ENCODE measurements at places on chromosomes 16 and 17.

GRCh38 chr17:1315891-1316403 is 36.5 kb downstream of the TRARG1 start:
- DNase-seq = no peak

GRCh38 chr17:76998839-76999238 is 130.6 kb downstream of the MGAT5B start:
- DNase-seq = no peak

DNA sequence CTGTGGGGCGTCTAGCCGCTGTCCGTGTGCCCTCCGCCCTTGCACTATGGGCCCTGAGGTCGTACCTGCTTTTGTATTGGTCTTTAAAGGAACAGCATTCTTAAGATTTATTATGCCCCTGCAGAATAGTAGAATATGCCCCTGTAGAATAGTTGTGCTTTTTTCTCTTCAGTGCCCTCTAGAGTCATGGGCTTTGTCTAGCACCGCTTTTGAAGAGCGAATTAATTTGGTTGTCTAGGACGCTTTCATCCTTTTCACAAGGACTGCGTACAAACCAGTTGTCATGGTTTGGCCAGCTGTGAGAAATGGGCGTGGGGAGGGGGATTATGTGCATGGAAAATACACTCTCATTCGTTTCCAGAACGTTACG is 621 bp downstream of the CEP95 start:
- DNase-seq = peak; percentile 73

GRCh38 chr17:76892329-76892728 is 24.1 kb downstream of the MGAT5B start:
- no peak for DNase-seq

GRCh38 chr16:21126518-21126917 is 24.1 kb downstream of the DNAH3 start:
- DNase-seq = no peak

DNA sequence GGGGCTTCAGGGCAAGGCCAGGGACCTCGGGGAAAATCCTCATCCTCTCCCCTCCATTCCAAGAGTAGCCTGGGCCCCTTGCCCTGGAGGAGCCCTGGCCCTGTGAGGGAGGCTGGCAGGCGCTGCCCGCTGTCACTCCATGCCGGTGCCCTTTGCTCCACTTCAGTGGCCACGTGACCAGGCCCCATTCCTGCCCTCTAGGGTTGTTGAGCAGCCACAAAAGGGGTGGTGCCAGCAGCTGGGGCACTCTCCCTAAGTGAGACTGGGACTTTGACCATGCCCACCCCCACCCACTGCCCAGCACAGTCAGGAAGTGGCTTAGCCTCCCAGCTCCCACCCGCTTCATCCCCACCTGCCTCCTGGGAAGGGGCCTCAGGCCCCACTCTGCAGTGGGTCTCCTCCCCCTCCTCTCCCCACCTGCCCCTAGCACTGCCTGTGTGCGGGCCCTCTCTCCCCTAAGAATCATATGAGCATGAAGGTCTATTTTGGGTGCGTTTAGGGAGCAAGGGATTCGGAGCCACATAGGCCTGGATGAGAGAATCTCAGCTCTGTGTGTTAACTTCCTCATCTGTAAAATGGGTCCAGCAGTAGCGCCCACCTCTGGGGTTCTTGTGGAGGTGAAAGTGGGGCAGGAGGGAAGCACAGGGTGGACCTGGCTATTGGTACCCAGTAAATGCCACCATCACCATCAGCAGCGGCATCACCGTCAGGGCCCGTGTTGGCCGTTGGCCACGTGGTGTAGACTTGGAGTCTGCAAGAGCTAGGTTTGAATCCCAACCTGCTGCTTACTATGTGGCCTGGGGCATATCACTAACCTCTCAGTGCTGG is 7.2 kb downstream of the PDK2 start:
- DNase-seq = no peak

DNA sequence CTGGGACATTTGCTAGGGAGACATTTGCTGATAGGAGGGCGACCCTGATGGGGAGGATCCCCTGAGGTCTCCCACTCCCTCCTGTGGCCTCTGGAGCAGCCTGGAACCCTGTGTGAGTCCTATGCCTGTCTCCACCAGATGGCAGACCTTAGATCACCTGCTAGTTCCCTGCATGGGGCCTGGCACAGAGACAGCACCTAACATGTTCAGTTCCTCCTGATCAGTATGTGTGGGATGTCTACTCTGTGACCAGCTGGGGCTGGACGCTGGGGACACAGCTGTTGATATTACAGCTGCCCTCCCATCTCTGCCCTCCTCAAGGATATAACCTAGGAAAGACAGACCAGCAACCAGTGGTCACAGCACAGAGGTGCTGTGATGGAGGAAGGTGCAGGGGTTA is 1.1 kb upstream of the ADCY7 start:
- no peak for DNase-seq

- no peak for DNase-seq
Measured at GRCh38 chr16:24423312-24423711, 116.1 kb upstream of the RBBP6 start.

- DNase-seq = no peak
Measured at GRCh38 chr17:81586096-81586495, 33.9 kb upstream of the FAAP100 start.

- no peak for DNase-seq
Measured at GRCh38 chr17:81386646-81387099, 8.6 kb upstream of the BAHCC1 start.

GRCh38 chr17:63497708-63498483 is 21.0 kb downstream of the ACE start:
- peak; percentile 28 for DNase-seq

DNA sequence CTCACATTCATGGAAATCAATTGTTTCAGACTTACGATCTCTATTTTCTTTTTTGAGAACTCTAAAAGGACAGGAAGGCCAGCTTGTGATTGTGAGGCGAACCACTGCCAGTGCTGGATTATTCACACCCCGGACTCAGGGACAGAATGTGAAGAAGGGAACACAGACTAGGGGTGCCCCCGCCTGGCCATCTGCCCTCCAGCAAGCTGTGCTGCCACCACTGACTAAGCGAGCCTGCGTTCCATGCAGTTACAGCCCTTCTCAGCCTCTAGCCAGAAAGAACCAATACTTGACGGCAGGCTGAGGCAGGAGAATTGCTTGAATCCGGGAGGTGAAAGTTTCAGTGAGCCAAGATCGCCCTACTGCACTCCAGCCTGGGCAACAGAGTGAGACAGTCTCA is 2.8 kb downstream of the HAGH start:
- DNase-seq = peak; percentile 22

DNA sequence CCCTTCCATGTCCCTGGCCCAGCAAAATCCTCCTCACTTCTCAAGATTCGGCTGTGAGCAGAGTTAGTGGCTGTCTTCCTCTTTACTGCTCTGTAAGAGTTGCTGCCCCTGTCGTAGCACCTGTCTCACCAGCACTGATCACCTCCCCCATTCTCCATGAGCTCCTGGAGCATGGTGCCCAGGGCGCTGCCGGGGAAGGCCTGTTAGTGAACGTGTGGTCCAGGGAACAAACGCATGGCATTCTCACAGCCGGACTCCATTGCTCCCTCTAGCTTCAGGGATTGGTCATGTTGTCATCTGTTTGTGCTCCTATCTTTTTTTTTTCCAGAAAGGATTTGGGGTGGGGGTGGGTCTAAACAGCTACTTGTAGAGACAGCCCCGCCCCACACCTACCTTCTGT is 141.2 kb downstream of the CMIP start:
- no peak for DNase-seq

DNA sequence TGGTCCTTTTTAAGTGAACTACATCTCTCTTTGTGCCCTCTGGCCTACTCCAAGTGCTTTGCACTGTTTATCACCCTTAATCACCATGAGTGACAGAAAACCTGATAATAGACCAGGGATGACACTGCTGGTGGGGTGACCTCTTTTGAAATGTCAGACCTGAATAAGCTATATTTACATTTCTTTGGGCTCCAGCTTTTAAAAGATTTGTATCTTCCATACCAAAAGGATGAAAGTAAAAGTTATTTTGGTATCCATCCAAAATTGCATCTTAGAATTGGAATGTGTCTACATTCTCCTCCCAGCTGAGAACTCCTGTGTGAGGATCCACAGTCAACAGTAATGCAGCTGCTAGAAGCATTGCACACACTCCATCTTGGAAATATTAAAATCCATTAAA is 370.0 kb downstream of the CDH11 start:
- peak; percentile 91 for DNase-seq

DNA sequence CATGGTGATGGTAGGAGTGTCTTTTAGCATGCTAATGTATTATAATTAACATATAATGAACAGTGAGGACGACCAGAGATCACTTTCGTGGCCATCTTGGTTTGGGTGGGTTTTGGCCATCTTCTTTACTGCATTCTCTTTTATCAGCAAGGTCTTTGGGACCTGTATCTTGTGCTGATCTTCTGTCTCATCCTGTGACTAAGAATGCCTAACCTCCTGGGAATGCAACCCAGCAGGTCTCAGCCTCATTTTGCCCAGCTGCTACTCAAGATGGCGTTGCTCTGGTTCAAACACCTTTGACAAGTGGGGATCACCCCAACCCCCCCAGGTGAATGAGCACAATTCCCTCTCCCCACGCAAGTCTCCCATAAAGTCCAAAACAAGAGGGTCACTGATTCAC is 49.3 kb upstream of the ETV4 start:
- no peak for DNase-seq

- DNase-seq = no peak
Measured at GRCh38 chr17:51908841-51909537, 249.5 kb downstream of the CA10 start.

DNA sequence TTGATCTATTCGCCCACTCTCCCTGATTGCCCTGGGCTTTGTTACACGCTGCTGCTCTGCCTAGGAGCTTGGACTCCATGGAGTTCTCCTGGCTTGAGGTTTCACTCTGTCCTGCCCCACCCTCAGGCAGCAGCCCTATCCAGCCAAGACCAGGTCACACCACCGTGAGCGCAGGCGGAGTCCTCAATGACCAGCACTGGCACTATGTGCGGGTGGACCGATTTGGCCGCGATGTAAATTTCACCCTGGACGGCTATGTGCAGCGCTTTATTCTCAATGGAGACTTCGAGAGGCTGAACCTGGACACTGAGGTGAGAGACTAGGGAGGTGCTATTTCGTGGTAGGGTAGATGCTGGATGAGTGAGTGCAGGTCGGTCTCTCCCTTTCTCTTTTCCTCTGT is 3.5 kb downstream of the CNTNAP1 start:
- no peak for DNase-seq

- DNase-seq = peak; percentile 8
Measured at GRCh38 chr16:80788027-80788426, 16.4 kb downstream of the CDYL2 start.

- peak; percentile 22 for DNase-seq
Measured at GRCh38 chr17:42846594-42847280, 2.4 kb downstream of the AOC2 start.

DNA sequence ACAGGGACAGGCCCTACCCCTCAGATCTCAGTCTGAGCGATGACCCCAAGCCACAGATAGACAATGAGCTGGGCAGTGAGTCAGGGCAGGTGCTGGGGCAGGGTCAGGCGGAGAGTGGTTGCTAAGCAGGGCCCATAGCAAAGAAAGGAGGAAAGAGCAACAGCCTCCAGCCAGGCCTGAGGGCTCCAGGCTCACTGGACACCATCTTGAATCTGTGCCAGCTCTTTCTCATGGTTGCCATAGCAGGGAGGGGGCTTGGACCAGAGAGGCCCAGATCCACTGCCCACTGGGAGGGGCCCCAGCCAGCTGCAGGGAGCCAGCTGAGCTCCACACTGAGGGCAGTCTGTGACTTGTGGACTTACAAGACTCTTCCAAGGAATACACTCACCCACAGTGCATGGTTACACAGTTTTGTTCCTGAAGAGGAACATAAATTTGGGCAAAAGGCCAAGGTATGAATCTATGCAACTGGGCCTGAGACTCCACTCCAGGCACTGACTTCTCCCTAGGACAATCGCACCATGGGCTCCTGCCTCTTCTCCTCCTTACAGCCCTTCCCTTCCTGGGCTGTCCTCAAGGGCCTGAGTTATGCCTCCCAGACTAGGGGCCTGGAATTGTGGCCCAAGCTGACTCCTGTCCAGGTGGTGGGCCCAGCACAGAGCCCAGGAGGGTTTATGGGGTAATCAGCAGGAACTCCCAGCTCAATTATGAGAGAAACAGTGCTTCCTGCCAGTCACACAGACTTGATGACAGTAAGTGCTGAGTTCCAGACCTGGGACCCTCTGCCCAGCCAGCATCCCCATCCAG is 59.9 kb downstream of the BEAN1 start:
- peak; percentile 69 for DNase-seq

DNA sequence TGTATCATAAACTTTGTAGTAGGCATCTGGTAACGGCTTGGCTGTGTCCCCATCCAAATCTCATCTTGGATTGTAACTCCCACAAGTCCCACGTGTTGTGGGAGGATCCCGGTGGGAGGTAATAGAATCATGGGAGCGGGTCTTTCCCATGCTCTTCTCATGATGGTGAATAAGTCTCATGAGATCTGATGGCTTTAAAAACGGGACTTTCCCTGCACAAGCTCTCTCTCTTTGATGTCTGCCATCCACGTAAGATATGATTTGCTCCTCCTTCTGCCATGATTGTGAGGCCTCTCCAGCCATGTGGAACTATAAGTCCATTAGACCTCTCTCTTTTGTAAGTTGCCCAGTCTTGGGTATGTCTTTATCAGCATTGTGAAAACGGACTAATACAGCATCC is 248.7 kb downstream of the SNX29 start:
- no peak for DNase-seq

- DNase-seq = no peak
Measured at GRCh38 chr17:74780443-74781238, 4.5 kb upstream of the NAT9 start.

DNA sequence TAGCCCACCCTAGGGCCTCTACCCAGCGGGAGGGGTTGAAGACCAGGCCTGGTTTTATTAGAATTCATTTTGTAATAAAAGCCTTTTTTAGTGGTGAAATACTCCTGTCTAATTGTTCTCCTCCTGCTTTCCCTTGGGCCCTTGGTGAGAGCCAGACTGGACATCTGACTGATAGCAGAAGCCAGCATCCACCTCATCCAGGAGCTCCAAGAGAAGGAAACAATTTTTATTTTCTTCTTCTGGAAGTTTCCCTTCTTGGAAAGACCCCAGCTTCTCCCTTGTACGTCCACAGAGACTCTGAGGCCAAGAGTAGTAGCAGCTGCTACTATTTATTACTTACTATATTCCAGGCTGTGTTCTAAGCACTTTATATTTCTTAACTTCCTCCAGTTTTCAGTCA is 4.0 kb upstream of the PHKG2 start:
- DNase-seq = no peak

DNA sequence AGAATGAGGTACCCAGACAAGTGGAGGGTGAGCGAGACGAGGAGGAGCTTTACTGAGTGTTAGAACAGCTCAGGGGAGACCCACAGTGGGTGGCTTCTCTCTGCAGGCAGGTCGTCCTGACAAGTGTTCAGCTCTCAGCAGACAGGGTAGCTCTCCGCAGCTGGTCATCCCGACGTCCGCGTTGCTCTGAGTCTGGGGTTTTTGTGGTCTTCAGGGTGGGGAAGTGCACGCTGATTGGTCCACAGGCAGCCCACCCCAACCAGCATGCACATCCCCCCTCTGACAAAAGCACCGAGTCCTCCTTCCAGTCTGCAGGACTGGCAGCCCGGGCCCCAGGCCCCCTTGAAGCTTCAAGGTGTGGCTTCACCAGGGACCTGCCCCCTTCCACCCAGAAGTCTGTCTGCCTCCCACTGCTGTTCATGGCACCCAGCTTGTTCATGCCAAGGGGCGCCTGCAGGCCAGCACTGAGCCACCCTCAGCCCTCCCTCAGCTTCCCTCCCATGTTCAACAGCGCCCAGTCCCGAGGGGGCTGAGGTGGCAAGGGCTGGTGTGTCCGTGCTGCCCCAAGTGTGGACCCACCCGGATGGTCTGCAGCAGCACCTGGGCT is 19.9 kb upstream of the WDR45B start:
- DNase-seq = no peak

Measured in fibroblast of skin of right biceps (primary cell).